ENCODE measurements at places on chromosomes 3 and 15.

DNA sequence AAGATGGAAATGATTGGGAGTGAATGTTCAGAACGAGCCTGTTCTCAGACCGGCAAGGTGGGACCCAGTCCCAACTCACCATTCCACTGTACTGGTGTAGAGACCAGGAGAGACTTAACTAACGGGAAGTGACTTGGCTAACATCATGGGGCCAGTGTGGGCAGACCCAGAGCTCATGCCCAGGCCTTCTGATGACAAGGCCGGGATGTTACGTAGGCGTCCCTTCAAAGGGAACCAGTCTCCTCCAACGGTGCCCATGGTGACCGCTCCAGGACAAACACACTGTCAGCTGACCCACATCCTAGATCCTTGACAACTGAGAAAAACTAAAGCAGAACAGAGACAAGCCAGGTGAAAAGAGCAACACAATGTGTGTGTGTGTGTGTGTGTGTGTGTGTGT, 128.4 kb upstream of the HACD2 start:
- ATAC-seq = no peak

DNA sequence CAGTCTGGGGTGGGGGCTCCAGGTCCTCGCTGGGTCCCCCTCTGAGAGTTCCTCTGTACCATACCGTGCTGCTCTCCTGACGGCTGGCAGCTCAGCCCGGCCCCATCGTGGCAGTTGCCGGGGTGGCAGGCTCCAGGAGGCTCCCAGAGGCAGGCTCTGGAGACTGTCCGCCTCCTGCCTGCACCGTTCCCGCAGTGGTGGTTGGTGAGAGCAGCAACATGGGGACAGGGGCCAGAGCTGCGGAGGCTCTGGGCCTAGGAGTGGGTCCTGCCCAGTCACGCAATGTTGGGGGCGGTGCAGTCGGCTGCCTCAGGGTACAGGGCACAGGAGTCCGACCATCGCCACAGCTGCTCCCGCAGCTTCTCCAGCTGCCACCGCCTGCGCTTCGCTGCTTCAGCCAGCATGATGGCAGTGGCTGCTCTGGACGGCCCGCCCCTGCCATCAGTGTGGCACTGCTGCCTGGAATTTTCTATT, 492.7 kb downstream of the AGBL1 start:
- ATAC-seq = peak; percentile 34

DNA sequence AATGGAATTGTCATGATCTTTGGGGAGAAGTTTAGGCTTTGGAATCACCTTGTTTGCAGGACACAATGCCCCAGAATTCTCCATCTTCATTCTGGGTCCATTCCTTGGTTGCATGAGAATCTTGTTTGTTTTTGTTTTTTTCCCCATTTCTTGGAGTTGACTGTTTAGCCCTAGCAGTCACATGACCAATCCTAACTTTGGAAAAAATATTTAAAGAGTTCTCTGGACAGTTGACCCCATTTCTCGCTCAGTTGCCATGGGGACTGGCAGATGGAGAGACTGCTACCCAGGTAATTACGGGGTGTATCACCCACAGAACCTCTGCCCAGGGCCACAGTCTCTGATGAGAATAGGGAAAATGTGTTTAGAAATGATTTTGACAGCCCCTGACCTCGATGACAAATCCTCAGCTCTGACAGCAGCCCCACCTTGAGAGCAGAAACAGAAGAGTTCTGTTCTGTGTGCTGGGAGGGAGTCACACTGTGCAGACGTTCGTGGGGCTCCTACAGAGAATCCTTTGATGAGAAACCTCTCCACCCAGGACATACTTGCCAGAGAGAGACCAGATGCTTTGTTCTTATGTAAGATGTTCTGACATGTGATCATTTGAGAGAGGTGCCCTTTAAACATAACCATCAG, 57.7 kb downstream of the IL16 start:
- ATAC-seq = no peak

DNA sequence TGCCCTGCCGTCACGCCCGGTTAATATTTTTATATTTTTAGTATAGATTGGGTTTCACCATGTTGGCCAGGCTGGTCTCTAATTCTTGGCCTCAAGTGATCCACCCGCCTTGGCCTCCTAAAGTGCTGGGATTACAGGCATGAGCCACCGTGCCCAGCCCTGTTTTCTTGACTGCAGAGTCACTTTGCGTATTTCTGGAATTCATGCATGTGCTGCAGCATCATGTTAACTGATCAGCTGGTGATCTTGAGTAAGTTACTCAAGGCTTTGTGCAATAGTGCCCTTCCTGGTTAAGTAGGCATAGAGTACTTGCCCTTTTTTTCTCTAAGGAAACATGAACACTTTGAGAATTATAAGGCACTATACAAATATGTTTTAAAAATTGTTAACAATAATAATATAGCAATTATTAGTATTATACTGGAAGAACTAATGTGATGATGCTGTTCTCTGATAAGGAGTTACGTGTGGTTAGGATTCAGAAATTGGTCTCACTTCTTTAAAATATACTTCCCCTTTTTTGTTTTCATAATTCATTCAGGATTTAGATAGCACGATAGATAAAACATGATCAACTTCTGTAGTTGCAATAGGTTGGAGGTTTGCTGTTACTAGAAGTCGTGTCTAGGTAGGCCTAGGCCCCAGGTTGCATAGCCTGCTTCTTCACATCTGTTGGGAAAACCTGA, 33.6 kb downstream of the GPR171 start:
- peak; percentile 84 for ATAC-seq

DNA sequence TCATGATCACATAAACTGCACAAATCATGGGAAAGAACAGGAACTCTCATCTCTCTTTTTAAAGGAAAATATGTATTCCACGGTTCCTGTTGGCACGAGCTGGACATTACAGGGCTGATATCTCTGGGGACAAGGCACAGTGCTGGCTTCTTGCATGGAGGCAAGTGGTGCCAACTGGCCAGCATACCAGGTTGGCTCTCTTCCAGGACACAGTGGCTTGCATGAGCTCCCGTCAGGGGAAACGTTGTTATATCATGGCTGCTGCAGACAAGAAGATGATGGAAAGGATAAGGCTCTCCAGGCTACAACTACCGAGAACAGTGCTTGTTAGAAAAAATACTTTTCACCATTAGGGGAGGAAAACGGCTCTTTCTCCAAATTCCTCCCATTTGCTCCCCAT, 283.9 kb downstream of the RORA start:
- no peak for ATAC-seq

- ATAC-seq = no peak
Observed at GRCh38 chr3:131901686-131902085, 133.1 kb downstream of the CPNE4 start.

DNA sequence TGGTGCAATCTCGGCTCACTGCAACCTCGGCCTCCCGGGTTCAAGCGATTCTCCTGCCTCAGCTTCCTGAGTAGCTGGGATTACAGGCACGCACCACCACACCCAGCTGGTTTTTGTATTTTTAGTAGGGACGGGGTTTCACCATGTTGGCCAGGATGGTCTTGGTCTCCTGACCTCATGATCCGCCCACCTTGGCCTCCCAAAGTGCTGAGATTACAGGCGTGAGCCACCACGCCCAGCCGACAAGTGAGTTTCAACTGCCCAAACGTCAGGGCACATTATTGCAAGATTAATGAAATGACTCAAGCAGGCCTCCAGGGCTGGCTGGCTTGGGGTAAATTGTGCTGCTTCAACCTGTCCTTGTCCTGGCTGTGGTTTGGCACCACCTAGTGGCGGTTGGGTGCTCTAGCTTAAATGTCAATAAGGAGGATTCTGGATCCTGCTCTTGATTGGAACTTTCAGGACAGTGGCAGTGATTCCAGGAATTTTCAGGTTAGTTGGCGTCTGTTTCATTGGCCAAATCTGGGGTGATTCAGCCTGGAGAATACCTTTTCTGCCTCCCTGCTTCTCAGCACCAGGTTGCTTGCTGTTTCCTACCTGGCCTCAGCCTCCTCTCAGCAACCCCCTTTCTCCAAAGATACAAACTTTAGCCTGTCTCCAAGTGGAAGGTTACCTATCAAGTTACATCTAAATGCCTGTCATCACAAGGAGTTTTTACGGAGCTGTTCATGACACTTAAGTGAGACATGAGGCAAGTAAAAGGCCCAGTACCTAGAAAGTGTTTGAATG, 32.4 kb upstream of the SACM1L start:
- peak; percentile 88 for ATAC-seq

DNA sequence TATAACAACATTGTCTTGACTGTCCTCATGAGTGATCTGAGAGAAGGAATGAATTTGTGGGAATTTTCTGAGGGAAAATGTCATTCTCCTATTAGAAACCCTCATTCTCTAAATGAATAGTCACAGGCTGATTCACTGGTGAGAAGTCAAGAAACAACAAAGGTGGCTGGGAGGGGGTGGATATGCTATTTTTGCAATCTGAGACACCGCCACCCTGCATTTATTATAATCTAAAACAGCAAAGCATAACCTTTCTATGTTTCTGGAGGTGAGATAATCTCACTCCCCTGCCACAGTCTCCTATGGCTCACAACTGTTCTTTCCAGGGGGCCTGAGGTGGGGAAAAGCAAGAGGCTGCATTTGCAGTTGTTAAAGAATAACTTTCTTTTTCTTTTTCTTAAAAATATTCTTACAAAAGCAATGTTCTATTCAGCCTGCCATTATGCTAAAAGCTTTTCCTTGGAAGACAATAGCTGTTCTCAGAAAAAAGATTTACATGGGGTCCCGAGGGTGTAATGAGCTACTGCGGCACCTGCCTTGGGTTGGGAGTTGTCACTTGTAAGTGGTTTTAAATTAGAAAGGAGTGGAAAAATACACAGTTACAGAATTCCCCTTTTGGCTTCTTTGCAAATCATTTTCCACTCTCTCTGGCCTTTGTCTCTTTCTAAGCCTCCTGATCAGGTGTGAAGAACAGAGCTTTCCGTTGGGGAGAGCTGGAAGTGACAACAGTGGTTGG, 220.9 kb downstream of the AGBL1 start:
- ATAC-seq = no peak

DNA sequence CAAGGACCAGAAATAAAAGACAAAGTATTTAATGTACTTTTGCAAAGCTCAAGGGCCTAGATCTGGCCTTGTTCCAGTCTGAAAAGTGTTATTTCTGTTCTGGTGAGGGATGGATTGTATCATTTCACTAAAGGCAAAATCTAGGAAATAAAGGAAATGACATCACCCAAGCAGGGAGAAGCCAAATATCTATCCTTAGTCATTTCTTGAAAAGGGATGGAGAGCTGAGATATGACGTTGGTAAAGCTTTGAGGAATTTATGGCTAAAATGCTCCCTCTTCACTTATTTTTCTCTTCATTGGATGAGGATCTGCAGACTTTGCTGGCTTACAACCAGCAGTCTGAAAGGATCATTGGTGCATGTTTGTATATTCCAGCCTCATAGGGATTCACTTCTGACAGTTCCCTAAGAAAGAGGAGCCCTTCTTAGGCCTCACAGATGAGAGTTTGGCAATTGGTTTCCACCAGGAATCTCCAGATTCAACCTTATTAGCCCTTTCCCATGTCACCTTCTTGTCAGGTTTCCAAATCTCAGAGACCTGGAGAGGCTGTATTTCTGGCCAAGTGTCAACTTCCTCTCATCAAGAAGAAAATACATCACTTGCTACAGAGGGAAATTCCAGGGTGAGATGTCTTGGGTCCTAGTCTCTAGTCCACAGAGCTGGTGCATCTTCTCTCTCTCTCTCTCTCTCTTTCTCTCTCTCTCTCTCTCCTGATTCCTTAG, 93.7 kb upstream of the BOC start:
- no peak for ATAC-seq

- no peak for ATAC-seq
Observed at GRCh38 chr3:78941587-78941986, 826.2 kb downstream of the ROBO1 start.

GRCh38 chr3:87228316-87228715, 1.2 kb downstream of the CHMP2B start:
- no peak for ATAC-seq

- ATAC-seq = no peak
Observed at GRCh38 chr3:112785321-112786001, 61.2 kb downstream of the CD200R1L start.

GRCh38 chr3:160078533-160078932, 89.9 kb downstream of the IL12A start:
- no peak for ATAC-seq

DNA sequence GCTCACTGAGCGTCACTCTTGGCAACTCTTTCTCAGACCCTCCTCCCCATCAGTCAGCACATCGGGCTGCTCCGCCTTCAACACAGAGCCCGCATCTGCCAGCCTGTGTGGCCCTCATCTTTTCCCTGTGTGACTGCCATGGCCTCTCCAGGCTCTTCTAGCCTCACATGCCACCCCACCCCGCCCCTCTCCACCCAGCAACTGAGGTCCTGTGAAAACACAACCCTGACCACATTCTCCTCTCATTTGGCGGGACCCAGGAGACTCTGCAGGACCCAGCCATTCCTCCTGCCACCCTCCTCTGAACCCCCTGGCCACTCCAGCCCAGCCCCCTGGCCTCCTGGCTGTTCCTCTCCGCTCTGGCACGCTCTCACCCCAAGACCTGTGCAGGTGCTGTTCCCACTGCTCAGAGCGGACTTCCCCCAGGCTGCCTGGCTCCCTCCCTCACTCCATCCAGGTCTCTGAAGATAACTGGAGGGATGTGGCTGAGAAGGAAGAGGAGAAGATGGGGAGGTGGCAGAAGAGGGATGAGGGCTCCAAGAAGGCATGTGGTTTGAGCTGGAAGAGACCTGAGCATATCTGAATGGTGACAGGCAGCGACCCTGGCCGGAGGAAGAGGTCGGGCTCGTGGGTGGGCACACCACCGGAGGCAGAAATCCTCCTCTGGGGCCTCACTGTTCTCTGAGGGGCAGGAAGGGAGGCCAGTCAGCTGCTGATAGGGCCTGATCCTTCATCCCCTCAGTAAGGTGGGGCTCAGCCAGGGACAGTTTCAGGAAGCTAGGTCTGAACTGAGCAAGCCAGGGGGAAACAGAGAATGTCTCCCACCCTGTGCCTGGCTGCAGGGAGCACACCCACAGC, 111.2 kb upstream of the RPL32 start:
- ATAC-seq = no peak

DNA sequence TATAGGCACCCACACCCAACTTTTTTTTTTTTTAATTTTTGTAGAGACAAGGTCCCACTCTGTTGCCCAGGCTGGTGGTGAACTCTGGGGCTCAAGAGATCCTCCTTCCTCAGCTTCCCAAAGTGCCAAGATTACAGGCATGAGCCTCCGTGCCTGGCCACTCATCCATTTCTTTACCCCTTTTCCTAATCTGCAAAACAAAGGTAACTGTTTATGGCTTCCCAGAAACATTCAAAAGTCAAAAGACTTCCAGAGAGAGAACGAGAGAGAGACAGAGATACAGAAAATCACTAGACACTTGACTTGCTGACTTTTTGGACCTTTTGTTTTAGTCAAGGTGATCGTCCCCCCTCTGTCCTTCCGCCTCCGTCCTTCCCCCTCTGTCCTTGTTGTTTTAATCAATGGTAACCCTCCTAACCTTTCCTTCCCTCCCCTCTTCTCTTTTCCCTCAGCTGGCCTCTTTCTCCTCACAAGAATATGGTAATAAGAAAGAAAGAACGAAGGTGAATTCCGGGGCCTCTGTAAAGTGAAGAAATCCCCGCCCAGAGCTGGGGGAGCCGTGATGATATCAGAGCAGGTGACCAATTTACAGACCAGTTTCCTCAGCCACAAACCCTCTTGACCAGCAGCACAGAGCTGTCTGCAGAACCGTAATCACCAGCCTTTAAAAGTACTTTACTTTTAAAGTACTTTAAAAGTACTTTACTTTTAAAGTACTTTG, 21.9 kb downstream of the KLHL6 start:
- no peak for ATAC-seq

- ATAC-seq = no peak
Observed at GRCh38 chr3:18389108-18389733, 35.9 kb downstream of the SATB1 start.

- ATAC-seq = no peak
Observed at GRCh38 chr3:49855662-49856061, 702 bp downstream of the TRAIP start.

GRCh38 chr3:15011174-15011573, 53.9 kb downstream of the MRPS25 start:
- no peak for ATAC-seq

GRCh38 chr15:34279368-34279767, 54.6 kb downstream of the EMC4 start:
- ATAC-seq = no peak

Data from stimulated activated memory B cell treated with anti-CD40 and anti-IgM and Interleukin-4, amounts not matched to agents 10 μg/mL and 1 μg/mL and 100 μg/mL, for 72 hours (primary cell).